Fibroblast of the aortic adventitia (primary cell): ENCODE measurements at places on chromosomes 6 and 20. TPM values are rescaled to one million over a fixed set of nuclear protein-coding genes. Genes with fewer than 3 reads are reported as not detected.

VSX1 gene
- not detected in 2 replicates for total RNA-seq

DEF6 gene
- 0.18 and 1.1 TPM in 2 replicates for total RNA-seq

CD164 gene
- 177 and 287 TPM in 2 replicates for total RNA-seq

TUBB2A gene
- 5.0 and 45.5 TPM in 2 replicates for total RNA-seq

NRN1 gene
- total RNA-seq = 0.65 TPM in 1 of 2 replicates, not detected in the other

EYA4 gene
- 1.1 and 5.7 TPM in 2 replicates for total RNA-seq

ENPP3 gene
- not detected in 2 replicates for total RNA-seq

SYNDIG1 gene
- 0.25 and 1.6 TPM in 2 replicates for total RNA-seq

THBS2 gene
- 322 and 519 TPM in 2 replicates for total RNA-seq

ADGRF5 gene
- total RNA-seq = under 0.01 and 15.9 TPM in 2 replicates

GRCh38 chr20:38170826-38171674 is 6.0 kb upstream of the TGM2 start:
- peak; percentile 71 for DNase-seq

DNA sequence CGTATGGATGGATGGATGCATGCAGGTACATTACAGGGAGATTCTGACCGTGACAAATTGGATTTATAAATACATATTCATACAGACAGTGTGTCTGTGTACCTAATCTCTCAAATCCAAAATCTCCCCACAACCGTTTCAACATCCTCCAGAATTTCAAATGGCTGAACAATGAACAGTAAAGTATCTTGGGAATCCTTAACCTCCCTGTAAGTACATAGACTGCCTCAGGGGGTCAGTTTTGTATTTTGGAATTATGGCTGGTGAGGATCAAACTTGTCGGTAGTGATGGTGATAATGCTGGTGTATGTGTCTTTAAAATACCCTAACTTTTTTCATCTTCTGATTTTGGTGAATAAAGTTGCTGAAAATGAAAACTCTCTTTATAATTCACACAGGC is 246.2 kb downstream of the FOXC1 start:
- no peak for DNase-seq

- no peak for DNase-seq
Observed at GRCh38 chr6:107807196-107807811, 16.8 kb downstream of the SCML4 start.

GRCh38 chr20:24698189-24698588 is 228.8 kb downstream of the SYNDIG1 start:
- DNase-seq = no peak

DNA sequence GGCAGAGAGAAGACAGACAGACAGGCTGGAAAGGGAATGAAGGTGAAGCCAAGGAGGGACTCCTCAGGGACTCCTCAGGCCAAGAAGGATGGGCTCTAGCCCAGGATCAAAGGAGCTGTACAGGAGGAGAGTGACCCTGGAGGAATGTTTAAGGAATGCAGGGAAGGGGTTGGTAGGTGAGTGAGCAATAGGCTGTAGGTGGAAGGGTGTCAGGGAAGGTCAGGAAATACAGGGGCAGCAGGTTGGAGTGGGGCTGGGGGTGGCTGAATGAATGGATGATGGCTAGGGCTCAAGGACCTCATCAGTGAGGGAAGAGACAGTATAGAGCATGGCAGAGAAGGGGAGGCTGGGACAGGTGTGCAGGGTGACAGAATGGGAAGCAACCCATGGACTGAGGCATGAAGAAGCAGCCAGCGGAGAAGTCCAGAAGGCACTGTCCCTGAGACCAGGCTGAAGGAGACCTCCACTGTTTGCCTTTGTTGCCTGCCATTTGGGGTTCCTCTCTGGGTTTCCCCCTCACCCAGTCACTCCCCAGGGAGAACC is 13.2 kb downstream of the SYNGAP1 start:
- no peak for DNase-seq

GRCh38 chr20:58377766-58378401 is 11.1 kb upstream of the VAPB start:
- DNase-seq = no peak

GRCh38 chr6:2865694-2866151 is 24.1 kb upstream of the SERPINB1 start:
- DNase-seq = peak; percentile 60

- peak; percentile 51 for DNase-seq
Observed at GRCh38 chr6:12324099-12324498, 33.9 kb downstream of the EDN1 start.

GRCh38 chr6:109795994-109796555 is 105.0 kb downstream of the FIG4 start:
- no peak for DNase-seq

DNA sequence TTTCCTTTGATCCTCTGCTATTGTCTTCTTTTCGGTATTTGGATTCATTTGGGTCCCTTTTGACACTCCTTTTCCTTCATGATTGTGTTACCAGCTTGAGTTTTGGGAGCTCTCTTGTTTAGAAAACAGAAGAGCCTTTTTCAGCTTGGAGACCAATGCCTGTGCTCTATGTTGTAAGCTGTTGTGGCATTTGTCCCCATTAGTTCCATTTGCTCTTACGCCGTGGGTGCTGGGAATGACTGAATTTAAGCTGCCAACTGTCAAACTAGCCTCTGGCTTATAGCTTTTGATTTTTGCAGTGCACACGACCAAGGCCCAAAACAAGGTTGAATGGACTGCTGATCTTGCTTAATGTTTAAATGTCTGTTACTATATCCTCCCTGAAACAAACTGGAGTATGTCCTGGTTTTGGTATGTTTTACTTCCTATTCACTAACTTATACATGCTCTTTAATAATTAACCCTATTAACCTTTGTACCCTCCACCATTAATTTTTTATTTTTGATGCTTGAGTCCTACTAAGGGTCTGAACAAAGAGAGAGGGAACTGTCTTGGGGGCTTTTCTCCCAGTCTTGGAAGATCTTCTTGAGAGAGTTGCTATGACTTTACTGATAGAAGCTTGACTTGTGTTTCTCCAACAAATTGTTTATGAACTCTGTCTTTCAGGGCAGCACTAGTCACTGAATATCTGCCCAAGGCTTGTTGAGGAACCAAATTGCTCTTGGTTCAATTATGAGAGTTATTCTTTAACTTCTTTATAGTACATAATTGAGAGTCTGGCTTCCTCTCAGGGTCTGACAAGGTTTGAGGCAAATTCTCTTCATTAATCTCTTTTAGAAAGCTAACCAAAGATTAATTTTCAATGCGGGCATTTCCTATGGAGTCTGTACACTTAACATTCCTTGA is 100.3 kb upstream of the SIRPG start:
- no peak for DNase-seq

DNA sequence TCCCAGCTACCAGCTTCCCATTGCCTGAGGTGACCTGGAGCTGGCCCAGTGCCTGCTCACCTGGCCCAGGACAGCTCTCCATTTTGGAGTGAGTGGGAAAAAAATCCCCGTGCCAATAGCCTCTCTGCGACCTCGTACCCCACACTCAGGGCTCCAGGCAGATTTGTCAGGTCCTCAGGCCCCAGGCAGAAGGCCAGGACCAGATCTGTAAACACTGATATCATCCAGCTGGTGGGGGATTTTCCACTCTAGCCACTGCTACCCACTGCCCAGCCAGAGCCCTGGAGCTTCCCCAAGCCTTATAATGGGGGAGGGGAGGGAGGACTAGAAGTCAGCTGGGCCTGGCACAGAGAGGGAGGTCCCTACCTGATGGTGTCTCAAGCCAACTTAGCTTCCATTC is 1.3 kb upstream of the PGC start:
- DNase-seq = no peak

- DNase-seq = no peak
Observed at GRCh38 chr6:25086500-25087091, 150.8 kb upstream of the RIPOR2 start.

DNA sequence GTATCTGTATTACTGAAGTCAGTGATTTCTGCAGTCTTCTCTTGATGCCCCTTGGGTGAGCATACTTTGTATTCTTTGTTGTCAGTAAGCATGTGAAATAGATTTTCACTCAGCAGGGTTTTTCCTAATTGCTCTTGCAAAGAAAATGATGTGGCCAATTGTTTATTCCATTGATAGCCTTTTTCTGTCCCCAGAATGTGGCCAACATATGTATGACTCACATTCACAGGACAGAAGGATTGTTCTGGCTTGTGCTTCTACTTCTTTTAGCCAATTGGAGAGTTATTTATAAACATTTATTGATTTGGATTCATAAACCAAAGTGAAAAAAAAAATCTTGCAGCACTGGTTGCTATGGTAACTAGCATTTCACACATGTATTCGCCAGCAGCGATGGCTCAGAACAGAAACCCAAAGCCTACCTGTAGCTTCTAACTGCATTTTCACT is 54.4 kb upstream of the RBM24 start:
- DNase-seq = no peak

DNA sequence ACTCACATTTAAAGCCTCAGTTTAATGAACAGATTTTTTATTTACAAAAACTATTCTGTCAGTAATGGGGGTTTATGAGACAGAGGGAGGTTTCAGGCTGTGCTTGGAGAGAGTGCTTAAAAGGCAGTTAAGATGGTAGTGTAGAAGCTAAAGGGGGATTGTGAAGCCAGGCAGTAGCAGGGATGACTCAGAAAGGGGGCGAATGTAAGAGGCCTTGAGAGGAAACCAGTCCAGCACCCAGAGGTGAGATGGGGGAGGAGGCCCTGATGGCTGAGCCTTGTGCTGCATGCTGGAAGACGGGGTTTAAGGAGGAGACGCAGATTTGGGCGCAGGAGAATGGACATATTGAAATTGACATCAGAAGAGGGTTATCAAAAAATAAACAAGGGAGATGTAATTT is 6.6 kb upstream of the SERPINB9 start:
- DNase-seq = no peak

GRCh38 chr6:159116343-159116742 is 52.9 kb upstream of the FNDC1 start:
- DNase-seq = no peak

GRCh38 chr6:11366183-11366933 is 133.9 kb upstream of the NEDD9 start:
- DNase-seq = no peak

DNA sequence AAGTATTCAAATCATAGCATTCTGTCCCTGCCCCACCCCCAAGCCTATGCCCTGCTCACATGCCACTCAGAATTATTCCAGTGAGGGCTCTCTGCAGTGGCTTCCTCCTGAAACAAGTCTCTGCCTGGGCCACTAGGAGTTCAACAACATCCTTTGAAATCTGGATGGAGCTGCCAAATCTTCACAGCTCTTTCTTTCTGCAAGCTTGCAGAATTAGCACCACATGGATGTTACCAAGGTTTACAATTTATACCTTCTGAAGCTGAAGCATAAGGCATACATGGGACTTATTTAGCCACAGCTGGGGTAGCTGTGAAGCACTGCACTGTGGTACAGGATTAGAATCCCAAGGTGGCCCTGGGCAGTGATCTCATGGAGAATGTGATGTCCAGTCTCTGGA is 577.5 kb downstream of the CD109 start:
- DNase-seq = no peak

GRCh38 chr20:60513141-60513540 is 554.9 kb downstream of the CDH26 start:
- DNase-seq = no peak

- DNase-seq = no peak
Observed at GRCh38 chr20:63121246-63121645, 94.7 kb downstream of the YTHDF1 start.

GRCh38 chr6:112086744-112087135 is 542 bp downstream of the TUBE1 start:
- peak; percentile 62 for DNase-seq

DNA sequence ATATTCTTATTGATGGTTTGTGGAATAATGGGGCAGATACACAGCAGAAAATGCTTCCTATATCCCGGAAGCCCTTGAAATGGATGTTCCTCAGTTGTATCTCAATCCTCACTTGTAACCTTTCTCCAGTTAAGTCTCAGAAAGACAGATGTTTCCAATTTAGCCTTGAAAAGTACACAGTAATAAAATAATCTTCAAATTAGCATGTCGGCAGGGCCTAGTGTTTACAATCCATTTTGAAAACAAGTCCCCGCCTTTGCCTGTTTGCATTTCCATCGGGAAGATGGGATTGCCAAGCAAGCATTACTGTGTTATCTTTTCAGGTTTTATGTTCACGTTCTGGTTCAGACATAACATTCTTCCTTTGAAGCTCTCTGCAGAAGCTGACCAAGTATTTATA is 41.5 kb downstream of the SNRNP48 start:
- no peak for DNase-seq

- no peak for DNase-seq
Observed at GRCh38 chr20:16069389-16070010, 503.7 kb downstream of the KIF16B start.

GRCh38 chr20:50886184-50886790 is 45.0 kb downstream of the ADNP start:
- no peak for DNase-seq

- DNase-seq = peak; percentile 35
Observed at GRCh38 chr6:129609635-129610034, 100.3 kb downstream of the ARHGAP18 start.

DNA sequence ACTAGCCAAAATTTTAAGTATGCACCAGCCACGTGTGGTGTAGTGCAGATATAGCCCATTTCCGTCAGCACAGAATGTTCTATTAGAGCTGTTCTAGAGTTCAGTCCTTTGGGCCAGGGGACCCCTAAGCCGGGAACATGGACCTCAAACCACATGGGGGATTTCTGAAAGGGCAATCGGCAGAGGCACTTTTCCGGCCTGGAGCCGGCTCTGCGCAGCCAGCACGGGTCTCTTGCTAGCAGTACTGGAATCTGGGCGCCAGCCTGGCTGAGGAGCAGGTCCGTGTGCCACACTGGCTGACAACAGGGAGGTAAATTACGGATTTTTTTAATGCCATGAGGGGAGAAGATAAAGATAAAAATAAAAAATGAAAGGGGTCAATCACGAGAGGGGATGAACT is 120.5 kb downstream of the SULF2 start:
- no peak for DNase-seq

DNA sequence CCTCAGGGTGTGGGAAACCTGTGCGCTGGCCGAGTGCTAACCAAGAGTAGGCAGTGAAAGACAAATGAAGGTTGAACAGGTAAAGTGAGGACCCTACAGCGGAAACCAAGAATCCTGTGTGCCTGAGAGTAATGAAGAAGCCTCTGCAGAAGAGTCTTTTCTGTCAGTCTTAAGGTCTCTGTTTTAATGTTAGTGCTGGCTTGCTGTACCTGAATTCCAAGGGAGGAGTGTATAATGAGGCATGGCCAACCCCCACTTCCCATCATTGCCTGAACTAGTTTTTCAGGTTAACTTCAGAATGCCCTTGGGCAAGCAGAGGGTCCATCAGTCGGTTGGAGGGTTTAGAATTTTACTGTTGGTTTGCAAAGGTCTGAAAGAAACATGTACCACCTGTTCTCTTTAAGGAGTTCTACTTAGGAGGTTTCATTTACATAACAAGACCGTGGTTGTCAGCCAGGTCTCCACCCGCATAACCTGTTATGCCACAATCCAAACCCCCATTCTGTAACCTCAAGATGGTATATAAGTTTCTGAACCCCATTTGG is 589 bp upstream of the PDCD2 start:
- DNase-seq = no peak
